PC-3 (cell line): ENCODE measurements at places on chromosomes 16 and 17. TPM values are rescaled to one million over a fixed set of nuclear protein-coding genes. Genes with fewer than 3 reads are reported as not detected.
A peak's percentile ranks its signal among the peaks of the same experiment; 100 is the strongest.

The SLC52A1 gene
- not detected in 2 replicates for total RNA-seq

GRCh38 chr17:59526451-59526850, 39.0 kb upstream of the DHX40 start:
- no peaks in the 10 kb centered on the region for H3K27me3 ChIP-seq
- no peaks in the 10 kb centered on the region for H3K4me1 ChIP-seq
- H3K4me3 ChIP-seq, result no peak overlapping the region
- H3K36me3 ChIP-seq, result no peaks in the 10 kb centered on the region
- DNase-seq, result no peak
- H3K27ac ChIP-seq, result no peak overlapping the region

- DNase-seq, result peak; percentile 23
- no peaks in the 10 kb centered on the region for H3K4me1 ChIP-seq
- H3K36me3 ChIP-seq, result no peaks in the 10 kb centered on the region
- peaks cover 22% of the 10 kb centered on the region for H3K27me3 ChIP-seq
Observed at GRCh38 chr16:71421911-71422310, 19.9 kb downstream of the TLE7 start.

GRCh38 chr17:66633317-66633965, 201.5 kb upstream of the CACNG5 start:
- H3K27me3 ChIP-seq, result no peaks in the 10 kb centered on the region
- peaks cover 2% of the 10 kb centered on the region; the same call in 1 of the 2 replicates for H3K36me3 ChIP-seq
- H3K4me3 ChIP-seq, result no peak overlapping the region
- H3K27ac ChIP-seq, result no peak overlapping the region
- peaks cover 3% of the 10 kb centered on the region; the same call in 1 of the 2 replicates for H3K4me1 ChIP-seq
- DNase-seq, result no peak

DNA sequence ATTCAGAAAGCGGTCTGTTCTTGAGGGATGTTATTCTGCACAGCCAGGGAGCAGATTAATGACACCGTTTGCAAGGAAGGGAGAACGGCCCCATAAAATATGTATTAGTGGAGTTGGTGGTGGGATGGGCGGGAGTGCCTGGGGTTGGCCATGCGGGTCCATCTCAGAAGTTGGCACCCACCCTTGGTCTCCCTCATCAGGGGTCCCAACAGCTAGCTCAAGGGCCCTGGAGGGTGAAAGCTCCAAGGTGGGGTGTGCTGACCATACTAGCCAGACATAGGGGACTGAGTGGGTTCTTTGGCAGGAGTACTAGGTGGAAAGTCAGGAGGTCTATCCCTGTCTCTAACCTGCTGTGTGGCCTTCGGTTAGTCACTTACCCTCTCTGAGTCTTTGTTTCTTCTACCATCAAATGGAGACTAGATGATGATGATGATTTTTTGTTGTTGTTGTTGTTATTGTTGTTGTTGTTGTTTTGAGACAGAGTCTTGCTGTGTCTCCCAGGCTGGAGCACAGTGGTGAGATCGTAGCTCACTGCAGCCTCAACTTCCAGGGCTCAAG, 83.2 kb upstream of the BRD7 start:
- H3K4me3 ChIP-seq, result no peak overlapping the region
- no peaks in the 10 kb centered on the region for H3K27me3 ChIP-seq
- no peaks in the 10 kb centered on the region for H3K4me1 ChIP-seq
- H3K27ac ChIP-seq, result no peak overlapping the region
- DNase-seq, result no peak
- no peaks in the 10 kb centered on the region for H3K36me3 ChIP-seq

DNA sequence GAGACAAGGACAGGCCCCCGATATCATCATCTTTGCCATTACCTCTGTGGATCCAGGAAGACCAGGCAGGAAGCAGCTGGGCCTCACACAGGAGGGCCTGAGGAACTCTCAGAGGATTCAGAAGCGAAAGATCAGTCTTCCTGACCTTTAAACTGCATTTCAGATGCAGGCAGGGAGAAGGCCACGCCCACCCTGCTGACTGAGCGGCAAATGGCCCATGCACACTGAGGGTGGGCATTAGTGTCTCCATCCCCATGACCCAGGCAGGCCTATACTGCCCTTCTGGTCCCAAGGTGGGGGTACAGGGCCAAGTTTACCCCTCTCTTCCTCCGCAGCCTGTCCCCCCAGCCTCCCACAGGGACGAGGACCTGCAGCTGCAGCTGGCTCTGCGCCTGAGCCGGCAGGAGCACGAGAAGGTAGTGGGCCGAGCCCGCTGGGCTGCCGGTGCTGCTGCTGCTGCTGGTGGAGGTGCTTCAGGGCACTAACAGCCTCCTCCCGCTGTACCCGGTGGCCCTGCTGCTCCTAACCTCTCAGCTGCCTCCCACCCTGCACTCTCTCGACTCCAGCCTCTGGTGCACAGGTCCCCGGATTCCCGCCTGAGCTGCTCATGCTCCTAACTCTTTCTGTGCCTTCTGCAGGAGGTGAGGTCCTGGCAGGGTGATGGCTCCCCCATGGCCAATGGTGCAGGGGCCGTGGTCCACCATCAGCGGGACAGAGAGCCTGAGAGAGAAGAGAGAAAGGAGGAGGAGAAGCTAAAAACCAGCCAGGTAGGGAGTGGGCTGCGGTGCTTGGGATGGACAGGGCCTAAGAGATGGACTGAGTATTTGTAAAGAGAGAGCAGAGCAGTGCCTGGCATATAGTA, 6.2 kb downstream of the EPN3 start:
- no peaks in the 10 kb centered on the region for H3K27me3 ChIP-seq
- H3K36me3 ChIP-seq, result peaks cover 11% of the 10 kb centered on the region; the same call in 1 of the 2 replicates
- H3K4me3 ChIP-seq, result no peak overlapping the region
- H3K4me1 ChIP-seq, result peaks cover 39% of the 10 kb centered on the region

DNA sequence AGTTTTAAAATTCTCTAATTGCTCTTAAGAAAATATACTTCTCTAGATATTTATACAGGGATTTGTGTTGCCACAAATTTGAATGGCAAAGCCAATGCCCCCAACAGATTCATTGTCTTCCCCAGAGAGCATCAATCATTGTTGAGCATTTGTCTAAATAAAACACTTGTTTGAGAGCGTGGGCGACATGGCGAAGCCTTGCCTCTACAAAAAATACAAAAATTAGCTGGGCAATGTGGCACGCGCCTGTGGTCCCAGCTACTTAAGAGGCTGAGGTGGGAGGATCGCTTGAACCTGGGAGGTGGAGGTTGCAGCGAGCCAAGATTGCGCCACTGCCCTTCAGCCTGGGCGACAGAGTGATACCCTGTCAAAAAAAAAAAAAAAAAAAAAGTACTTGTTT, 13.4 kb upstream of the SRSF1 start:
- no peak for DNase-seq
- no peak overlapping the region for H3K27ac ChIP-seq
- peaks cover 13% of the 10 kb centered on the region for H3K4me1 ChIP-seq
- no peaks in the 10 kb centered on the region for H3K36me3 ChIP-seq
- no peaks in the 10 kb centered on the region for H3K27me3 ChIP-seq
- no peak overlapping the region for H3K4me3 ChIP-seq
